Eye (tissue), 1 donor: ENCODE measurements at places on chromosomes 12 and 14.
A peak's percentile ranks its signal among the peaks of the same experiment; 100 is the strongest.

DNA sequence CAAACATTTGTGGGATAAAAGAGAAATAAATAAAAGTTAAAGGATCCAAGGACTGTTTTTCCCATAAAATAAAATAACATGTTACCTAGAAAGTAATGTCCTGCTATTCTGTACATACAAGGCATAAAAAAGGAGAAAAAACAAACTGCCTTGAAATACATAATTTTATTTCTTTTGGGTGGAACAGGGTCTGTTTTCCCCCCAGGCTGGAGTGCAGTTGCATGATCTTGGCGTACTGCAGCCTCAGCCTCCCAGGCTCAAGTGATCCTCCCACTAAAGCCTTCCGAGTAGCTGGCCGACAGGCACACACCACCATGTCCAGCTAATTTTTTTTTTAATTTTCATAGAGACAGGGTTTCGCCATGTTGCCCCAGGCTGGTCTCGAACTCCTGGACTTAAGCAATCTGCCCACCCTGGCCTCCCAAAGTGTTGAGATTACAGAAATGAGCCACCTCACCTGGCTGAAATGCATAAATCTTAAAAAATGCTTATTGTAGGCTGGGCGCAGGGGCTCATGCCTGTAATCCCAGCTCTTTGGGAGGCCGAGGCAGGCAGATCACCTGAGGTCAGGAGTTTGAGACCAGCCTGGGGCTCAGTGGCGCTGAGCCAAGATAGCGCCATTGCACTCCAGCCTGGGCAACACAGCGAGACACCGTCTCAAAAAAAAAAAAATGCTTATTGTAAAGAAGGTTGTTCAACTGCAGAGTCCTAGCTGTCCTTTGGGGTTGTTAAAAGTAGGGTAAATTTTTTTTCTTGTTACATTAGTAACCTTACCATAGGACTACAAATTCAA is 4.1 kb upstream of the TUBA1C start:
- DNase-seq: no peak

DNA sequence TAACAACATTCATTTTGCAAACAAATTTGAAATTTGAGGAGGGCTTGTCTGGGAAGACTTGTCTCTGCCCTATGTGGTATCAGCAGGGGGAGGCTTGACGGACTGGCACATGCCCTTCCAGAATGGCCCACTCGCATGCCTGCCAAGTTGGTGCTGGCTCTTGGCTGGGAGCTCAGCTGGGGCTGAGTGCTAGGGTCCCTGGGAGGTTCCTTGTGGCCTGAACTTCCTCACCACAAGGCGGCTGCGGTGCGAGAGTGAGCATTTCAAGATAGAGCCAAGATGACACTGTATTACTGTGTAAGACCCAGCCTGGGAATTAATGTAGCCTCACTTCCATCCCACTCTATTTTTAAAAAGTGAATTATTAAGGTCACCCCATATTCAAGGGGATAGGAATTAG is 271.6 kb upstream of the PLEKHG7 start:
- DNase-seq: no peak

DNA sequence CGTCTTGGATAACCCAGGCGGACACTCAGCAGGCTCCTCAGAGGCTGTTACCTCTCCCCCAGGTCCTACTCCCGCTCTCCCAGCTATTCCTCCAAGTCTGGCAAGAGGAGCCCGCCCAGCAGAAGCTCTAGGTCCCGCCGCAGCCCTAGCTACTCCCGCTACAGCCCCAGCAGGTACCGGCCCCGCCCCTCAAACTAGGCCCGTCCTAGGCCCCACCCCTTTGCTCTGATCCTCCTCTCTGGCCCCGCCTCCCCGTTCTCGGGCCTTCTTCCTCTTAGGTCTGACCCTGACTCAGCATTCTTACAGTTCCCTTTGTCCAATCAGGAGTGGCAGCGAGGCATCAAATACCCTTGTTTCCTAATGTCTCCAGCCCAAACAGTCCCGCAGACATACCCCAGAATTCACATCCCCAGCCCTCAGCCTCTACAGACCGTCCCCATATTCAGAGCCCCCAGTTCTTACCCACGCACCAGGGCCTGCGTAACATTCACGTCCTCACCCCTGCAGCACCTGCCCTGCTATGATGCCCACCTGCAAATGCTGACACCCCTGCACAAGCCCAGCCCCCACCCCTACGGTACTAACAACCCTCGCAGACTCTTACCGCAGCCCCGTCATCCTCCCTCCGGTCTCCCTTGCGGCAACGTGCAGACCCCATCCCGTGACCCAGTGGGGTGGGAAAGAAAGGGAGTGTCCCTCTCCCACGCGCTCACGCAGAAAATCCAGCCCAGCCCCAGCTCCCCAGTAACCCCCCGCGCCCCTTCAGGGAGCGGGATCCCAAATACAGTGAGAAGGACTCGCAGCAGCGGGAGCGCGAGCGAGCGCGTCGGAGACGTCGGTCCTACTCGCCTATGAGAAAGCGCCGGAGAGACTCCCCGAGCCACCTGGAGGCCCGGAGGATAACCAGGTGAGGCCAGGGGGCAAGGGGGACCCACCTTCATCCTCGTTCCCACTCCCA is 25.0 kb upstream of the HSPB8 start:
- DNase-seq: peak; percentile 84

- DNase-seq: no peak
Observed at GRCh38 chr12:111261911-111262676, 106.8 kb downstream of the PHETA1 start.

GRCh38 chr12:91138337-91138920 is 27.1 kb upstream of the LUM start:
- DNase-seq: no peak

GRCh38 chr12:114671443-114672411 is 12.2 kb downstream of the TBX3 start:
- peak; percentile 67 for DNase-seq

GRCh38 chr12:16112130-16112529 is 165.4 kb downstream of the SLC15A5 start:
- DNase-seq: no peak

DNA sequence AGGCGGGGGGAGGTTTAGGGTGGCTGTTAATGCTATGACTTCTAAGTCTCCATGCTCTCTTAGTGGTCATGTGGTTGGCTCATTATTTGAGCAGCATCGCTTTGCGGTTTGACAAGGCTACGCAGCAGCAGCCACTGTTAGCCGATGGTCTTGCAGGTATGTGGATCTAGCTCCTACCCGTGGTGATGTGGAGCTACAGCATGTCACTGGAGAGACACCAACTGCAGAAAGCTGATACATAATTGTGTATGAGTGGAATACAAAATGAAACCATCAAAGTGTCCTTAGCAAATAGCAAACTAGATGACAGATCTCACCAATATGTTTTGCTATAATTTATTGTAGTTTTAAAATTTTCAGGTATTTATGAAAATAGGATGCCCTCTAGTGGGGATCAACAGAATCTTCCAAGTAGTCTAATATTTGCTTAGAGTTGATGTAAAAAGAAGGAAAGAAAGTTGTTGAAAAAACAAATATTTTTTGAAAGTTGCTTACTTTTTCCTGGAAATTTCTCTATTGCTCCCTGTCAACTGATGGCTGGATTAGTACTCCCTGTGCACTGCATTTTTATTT is 94.9 kb downstream of the NAV3 start:
- peak; percentile 90 for DNase-seq

- DNase-seq: no peak
Observed at GRCh38 chr14:95200404-95200803, 43.1 kb upstream of the DICER1 start.

DNA sequence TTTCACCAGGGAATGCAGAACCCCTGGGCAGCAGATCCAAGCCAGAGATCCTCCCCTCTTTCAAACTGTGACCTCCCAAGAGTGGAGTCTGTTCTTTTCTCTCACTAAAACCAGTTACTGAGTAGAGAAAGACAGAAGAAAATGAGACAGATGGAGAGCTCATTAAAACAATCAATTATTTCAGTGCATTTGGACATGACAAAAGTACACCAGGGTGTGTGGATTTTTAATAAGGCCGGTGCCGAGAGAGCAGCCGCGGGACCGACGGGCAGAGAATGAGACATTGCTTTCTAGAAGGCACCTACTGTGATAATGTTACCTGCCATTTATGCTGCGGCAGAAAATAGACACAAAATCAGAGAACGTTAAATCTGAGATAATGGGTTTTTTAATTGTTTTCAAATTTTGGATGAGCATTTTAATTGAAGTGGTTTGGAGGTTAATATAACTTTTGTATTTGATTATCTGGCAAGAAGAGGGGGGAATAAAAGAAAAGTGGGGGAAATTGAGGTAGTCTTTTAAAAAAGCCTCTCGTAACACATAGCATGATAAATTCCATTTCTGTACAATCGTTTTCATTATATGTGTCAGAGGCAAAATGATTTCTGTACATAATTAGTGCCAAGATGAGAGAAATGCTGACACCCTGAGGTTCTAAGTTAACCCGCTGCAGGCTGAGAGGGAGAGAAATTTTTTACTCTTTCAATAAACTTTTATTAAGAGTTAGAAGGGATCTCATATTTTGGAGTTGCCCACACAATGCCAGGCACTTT is 70.8 kb downstream of the HSPB8 start:
- DNase-seq: peak; percentile 87

DNA sequence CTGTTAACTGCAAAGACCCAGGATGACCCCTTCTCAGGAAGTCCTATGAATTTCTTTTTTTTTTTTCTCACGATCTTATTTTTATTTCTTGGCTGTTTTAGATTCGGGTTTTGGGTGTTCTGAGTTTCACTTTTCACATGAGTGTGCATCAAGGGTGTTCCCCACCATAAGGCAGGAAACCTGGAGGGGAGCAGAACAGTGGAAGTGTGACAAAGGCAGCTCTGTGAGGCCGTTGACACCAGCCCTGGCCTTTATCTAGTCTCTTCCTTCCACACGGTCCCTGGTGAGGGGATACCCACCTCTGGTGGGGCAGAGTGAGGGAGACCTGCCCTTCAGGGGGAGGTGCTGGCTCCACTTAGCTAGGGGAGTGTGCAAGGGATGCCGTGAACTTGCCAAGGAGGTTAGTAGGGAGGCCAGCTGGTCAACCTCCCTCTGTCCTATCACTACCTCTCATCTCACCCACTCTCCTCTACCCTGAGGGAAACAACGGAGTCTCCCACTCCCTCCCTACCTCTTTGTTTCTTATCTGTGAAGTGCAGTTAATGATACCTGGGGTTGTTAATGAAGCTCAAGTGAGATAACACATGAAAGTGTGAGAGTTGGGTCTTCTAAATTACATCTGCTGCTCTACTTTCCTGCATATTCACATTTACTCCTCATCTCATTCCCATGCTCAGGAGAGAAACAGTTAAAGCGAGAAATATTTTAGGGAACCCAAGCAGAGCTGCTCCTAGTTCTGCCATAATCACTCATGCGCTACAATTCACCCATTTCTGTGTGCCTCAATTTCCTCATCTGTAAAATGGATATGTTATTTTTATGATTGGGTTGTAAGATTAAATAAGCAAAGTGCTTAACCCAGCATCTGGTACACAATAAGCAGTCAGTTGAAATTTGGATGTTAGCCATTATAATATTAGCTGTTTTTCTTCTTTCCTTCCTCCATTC is 4.4 kb upstream of the GALNT6 start:
- DNase-seq: no peak

- DNase-seq: peak; percentile 99
Observed at GRCh38 chr12:29380536-29381523, at the start of gene ERGIC2. Gene ERGIC2 (minus strand): TSS chr12:29381172. CDS start chr12:29371633, 9,539 bp downstream.

GRCh38 chr14:49972823-49973222 is 79.9 kb downstream of the ARF6 start:
- no peak for DNase-seq

- peak; percentile 66 for DNase-seq
Observed at GRCh38 chr14:101186992-101187815, 283.7 kb upstream of the RTL1 start.

GRCh38 chr12:108560321-108560721 is 652 bp downstream of the SART3 start:
- DNase-seq: no peak

GRCh38 chr12:27868139-27868538 is 88.1 kb upstream of the MANSC4 start:
- DNase-seq: peak; percentile 35

DNA sequence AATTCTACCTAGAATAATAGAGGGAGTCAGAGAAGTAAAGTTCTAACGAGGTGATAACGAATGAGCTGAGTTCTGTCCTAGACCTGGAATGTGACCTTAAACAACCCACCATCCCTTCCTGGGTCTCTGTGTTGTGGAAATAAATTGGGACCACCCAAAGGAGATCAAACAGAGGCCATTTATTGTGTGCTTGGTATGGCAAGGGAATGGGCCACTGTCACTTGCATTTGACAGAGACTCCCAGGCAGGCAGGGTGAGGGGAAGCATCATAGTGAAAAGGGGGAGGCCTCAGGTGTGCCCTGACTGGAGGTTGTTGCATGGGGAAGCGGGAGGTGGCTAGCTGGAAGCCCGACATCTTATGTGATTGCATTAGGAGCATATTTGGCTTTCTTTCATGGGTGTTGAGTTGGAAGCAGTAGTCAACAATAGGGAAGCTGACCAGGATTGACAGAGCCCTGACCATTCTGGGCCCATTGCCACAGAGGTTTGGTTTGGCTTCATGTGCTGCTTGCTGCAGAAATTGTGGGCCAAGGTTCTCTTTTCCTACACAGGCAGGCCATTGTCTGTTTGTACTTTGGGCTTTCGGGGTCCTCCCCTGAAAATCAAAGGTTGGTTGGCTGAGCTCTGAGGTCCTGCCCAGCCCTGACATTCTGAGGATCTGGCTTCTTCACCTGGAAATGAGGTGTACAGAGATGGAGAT is 17.6 kb upstream of the FAM181A start:
- DNase-seq: no peak

DNA sequence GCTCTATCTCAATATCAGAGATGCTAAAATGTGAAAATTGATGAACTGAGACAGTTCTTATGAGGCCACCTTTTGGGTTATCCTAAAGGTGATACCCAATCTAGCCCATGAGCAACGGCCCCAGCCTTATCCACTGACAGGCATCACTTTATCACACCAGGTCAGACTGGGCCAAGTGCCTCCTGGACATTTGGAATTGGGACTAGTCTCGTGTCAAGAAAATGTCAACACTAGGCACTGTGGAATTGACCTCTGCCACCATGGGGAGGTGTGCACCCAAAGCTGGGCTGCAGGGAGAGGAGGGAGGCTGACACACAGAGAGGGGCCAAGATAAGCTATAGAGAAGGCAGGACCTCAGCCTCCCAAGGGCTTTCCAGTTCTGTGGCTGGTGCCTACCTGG is 78.5 kb upstream of the ZFP36L1 start:
- DNase-seq: no peak
